T-helper 22 cell (primary cell): ENCODE measurements at places on chromosomes 6 and 20.

GRCh38 chr6:99309557-99309956 lies 39.9 kb downstream of the FAXC start:
- DNase-seq = no peak

DNA sequence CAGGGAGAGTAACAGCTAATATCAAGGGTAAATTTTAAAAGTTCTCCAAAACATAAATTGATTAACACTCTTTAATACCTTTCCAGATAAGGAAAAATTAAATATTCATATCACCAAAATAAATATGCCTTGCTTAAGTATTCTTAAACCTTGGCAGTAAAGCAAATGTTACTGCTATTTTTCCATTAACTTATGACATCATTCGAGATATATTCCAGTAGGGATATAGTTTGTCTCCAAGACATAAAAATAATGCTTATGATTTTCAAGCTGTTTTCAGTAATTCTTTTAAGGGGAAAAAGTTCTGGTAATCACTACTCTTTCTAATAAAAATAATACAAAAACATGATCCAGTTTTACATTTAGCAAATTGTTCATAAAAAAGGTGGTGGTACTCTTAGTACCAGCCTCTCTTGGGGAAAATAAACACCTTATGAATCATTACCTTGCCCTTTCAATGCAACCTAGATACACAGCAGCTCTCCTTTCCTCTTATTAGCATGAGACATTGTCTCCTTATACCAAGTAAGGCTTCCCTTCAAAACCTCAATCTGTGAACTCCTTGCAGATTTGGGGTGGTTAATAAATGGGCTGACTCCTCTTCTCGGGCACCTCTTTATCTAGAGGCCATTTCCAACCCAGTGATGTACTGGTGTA lies 31.5 kb upstream of the LTV1 start:
- no peak for DNase-seq

- DNase-seq = no peak
These were observed 69.5 kb upstream of the SULF2 start for GRCh38 chr20:47854687-47855212.

- DNase-seq = no peak
These were observed 46.3 kb downstream of the HBS1L start for GRCh38 chr6:135008072-135008940.

- no peak for DNase-seq
These were observed 192.7 kb downstream of the KHDC1L start for GRCh38 chr6:73032586-73032985.

DNA sequence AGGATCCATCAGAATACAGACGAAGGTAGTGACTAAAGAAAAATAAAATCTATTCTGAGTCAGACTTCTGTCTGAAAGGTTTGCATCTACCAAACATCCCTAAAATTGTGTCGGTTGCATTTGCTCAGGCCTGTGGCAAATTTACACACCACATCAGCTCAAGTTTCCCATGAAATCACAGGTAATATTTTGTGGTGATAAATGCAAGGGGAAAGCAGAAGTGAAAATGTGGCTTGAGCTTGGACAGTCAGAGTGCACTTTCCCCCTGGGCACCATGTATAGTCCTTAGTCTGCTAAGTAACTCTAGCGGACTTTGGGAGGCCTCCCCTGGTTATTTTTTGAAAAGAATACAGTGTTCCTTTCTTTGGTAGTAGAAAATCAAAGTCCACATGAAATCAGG lies 159.1 kb downstream of the PKHD1 start:
- DNase-seq = no peak

DNA sequence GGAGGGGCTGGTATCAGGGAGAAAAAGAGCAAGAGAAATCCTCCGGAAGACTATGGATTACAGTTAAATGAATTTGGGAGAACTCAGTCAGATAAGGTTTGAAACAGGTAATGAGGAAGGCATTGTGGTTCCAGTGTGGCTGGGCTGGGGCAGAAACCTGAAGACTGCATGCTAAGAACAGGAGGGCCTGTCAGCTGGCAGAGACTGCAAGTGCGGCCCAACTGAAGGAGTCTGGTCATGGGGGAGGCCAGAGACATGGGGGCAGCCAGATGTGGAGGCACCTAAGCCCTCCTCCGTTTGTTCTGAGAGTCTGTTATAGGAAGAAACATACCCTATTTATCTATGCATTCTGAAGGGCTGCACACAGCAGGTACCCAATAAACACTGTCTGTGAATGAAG lies 16.6 kb downstream of the TFB1M start:
- no peak for DNase-seq

DNA sequence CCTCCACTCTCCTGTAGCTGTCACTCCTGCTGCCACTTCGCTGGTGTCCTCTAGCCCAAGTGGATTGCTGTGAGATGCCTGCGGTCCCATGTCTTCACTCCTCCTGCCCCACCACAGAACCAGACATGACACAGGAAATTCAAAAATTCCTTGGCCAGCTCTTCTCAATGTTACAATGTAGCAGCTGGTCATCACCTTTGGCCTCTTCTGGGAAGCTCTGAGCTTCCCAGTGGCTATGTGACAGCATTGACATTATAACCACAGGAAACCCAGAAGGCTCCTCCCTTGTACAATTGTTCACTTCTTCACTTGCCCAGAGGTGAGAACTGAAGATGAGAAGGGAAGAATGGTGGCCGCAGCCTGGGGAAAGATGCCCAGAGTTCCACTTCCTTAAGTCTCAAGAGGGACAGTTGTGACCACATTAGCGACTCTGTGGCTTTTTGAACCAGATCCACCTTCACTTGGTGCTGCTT lies 76.1 kb upstream of the NAA20 start:
- no peak for DNase-seq

- DNase-seq = no peak
These were observed 1.5 kb upstream of the GGT7 start for GRCh38 chr20:34874094-34874654.

- no peak for DNase-seq
These were observed 7.9 kb upstream of the SLC2A10 start for GRCh38 chr20:46701556-46701955.

- DNase-seq = no peak
These were observed 213.0 kb upstream of the SUPT3H start for GRCh38 chr6:45590696-45591184.

GRCh38 chr20:5080384-5080877 lies 39.3 kb downstream of the PCNA start:
- DNase-seq = no peak

- DNase-seq = no peak
These were observed 74.8 kb downstream of the PHACTR1 start for GRCh38 chr6:12791371-12791770.

- no peak for DNase-seq
These were observed 11.6 kb upstream of the PRND start for GRCh38 chr20:4710106-4710475.

DNA sequence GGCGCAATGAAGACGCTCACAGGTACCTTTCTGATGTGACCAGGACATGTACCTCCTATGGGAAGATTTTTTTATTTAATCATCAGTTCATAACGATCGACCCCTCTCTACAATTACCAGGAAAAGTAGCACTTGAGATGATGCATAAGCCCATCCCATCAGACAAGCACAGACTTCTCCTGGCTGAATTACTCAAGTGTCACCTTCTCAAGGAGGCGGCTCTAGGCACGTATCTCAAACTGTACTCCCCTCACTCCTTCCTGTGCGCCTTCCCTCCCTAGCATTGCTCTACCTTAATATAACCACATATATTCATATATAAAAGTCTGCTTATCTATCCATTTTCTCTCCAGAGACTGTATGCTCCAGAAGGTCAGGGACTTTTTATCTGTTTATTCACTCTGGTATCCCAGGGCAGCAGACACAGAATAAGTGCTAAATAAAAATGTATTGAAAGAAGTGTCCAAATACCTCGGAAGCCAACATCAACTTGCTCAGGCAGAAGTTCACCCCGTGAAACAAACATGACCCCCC lies 71.5 kb downstream of the CNKSR3 start:
- no peak for DNase-seq
